ENCODE measurements at places on chromosomes 2 and 18.

GRCh38 chr2:157792335-157793052 is 83.6 kb downstream of the ACVR1 start:
- no peak for DNase-seq

DNA sequence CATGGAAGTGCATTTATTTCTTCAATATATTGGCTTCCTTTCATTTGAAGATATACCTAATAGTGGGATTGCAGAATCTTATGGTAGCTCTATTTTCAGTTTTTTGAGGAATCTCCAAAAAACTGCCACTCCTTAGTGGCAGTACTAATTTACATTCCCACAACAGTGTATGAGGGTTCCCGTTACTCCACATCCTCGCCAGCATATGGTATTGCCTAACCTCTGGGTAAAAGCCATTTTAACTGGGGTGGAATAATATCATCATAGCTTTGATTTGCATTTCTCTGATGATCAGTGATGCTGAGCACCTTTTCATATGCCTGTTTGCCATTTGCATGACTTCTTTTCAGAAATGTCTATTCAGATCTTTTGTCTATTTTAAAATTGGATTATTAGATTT is 471.9 kb upstream of the UBE2E3 start:
- DNase-seq, result no peak

DNA sequence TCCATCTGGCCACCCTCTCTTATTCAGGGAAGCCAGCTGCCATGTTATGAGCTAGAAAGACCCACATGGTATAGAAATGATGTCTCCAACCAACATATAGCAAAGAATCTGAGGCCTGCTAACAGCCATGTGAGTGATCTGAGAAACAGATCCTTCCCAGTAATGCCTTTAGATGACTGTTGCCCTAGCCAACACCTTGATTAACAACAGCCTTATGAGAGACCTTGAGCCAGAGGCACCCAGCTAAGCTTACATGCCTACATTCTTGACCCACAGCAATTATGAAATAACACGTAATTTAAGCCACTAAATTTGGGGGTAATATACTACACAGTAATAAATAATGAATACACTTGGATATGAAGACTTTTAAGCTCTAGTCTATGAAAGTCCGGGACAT is 13.0 kb downstream of the KANSL1L start:
- DNase-seq, result no peak

DNA sequence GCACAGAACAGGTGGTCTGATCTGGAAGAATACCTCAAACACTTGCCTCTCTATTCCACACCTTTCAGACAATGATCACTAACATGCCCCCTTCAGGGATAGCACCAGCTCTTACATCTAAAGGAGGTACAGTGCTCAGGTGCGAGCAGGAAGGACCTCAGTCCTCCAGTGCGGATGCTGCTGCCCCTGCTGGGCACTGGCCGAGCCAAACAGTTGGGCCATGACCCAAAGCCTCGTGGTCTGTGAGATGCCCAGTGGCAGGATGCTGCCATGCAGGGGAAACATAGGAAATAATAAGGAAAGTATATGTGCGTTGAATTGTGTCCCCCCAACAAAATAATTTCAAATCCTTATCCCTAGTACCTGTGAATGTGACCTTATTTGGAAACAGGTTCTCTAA is 243.7 kb downstream of the NDUFA10 start:
- DNase-seq, result no peak

GRCh38 chr2:157661776-157662175 is 33.1 kb upstream of the ACVR1C start:
- no peak for DNase-seq

- DNase-seq, result no peak
These were observed 72.5 kb upstream of the RMDN2 start for GRCh38 chr2:37852585-37853014.

DNA sequence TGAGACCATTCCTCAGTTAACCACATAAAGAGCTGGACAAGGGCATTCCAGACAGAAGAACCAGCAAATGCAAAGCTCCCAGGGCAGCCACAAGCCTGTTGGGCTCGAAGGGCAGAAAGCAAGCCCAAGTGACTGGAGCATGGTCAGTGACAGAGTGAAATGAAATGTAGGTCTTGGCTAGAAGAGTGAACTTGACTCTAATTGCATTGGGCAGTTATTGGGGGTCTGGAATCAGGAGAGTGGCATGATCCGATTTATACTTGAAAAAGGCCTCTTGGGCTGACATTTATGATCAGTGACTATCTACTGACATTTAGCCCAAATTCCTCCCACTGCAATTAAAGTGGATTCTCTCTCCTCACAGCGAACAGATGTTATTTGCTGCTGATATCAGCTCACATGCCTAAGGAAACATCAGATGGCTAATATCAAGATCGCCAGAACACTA is 152.5 kb upstream of the KLF7 start:
- DNase-seq, result no peak

GRCh38 chr2:196729418-196729817 is 70.1 kb downstream of the GTF3C3 start:
- DNase-seq, result no peak

GRCh38 chr18:54843314-54843713 is 15.0 kb downstream of the RAB27B start:
- DNase-seq, result no peak

DNA sequence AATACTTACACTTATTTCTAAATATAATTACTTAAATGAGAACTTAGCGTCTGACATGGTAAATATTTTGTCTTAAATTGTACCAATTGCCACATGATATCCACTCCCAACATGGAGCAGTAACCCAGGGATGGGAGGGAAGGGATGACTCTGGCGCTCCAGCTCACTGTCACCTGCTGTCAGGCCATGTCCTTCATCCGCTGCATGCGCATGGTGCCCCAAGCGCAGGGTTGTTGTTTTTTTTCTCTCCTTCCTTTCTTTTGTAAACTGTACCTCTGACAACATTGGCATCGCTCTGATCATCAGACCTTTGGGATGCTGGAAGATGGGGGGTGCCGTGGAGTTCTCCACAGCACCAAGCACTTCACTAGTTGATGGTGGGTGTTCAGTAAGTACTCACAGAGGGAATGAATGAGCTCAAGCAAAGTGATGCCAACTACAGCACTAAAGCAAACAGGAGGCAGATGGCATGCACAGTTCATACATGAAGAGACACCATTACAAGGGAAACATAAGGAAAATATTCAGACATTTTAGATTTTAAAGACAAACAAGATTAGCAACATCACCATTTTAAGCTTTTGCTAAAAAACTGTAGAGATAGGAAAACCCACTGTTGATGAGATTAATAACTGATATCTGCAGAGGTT is 247.8 kb downstream of the GBX2 start:
- no peak for DNase-seq

DNA sequence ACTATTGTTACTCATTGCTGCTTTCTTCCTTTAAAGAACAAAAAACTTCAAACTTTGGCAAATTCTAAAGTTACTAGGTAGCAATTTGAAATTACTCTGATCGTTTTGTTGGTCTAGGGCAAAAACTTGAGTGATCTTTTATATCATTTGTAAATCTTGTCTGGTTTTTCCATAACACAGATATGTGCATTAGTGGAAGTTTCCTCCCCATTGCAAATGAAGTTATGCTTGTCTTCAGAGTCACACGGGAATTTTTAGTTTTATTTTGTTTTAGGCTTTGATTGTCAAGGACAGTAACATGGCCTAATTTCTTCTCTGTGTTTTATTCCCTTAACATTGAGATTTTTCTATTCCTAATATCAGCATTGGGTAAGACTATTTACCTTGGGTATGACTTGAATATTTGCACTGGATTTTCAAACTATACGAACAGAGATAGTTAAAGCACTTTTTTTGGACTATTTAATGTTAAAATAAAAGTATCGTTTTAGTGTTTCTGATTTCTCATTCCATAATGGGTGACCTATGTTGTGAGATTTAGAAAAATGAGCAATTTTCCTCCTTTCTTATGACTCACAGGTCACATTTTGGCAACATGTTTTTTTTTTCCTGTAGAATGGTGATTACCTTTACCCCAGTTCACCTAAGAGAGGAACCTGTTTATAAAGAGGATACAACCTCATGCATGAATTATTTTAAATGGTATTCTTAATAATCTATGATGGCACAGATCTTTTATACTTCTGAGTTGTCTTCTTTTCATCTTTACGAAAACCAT is 65.0 kb downstream of the BABAM2 start:
- DNase-seq, result no peak

- DNase-seq, result peak; percentile 47
These were observed 77.8 kb downstream of the RAPGEF4 start for GRCh38 chr2:172813314-172813888.

- DNase-seq, result no peak
These were observed 43.0 kb upstream of the ZNF804A start for GRCh38 chr2:184555352-184555751.
